ENCODE measurements at places on chromosomes 12 and 14.

GRCh38 chr12:2672863-2673262 is 121.9 kb upstream of the FKBP4 start:
- no peak for DNase-seq

GRCh38 chr14:64992328-64992885 is 5.7 kb downstream of the FNTB start:
- no peak for DNase-seq

DNA sequence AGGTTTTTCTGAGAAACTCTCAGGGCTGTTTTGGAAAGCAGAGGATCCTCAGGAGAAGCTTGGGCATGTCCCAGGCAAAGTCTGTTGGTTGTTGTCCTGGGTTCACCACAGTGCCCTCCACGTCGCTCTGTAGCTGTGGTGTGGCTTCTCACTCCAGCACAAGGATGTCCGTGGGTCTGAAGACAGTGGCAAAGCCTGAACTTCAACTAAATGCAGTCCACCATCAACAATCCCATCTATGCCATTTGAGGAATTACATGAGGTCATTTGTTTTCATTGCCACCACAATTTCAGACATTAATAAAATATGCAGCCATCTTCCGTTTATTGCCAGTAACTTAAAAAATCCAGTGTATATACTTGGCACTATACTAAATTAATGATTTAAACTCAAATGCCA is 272.1 kb downstream of the LRIG3 start:
- DNase-seq, result no peak

DNA sequence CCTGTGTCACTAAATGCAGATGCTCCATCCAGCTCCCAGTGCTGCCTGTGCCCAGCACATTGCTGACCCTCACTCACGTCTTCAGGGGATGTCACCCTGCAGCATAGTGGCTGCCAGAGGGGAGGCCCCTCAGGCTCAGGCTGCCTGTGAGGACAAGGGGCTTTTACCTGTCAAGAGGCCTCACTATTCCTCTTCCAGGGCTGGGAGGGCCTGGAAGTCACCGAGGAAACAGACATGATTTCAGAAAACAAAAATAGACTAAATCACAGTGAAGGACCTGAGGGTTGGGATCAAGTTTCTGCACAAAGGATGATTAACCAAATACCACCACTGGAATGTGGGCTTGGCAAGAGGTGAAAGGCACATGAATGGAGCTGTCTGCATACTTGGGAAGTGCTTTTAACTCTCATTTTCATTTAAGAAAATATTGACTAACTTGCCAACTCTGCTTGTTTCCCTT is 1202.3 kb downstream of the BCL11B start:
- no peak for DNase-seq

DNA sequence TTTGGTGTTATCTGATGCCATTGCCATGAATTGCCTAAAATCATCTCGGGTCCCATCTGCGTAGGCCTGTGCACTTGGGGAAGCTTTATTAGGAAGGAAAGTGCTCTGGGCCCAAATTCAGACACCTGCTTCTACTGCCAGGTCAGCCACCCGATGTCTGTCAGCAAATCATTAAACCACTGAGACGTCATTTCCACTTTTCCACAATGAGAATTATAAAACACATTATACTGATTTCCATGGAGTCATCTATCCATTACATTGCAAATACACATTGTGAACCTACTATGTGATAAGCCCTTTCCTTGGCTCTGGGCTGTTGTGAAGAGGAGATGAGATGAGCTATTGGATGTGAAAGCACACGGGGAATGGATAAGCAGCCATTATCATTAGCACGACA is 1022.9 kb downstream of the BCL11B start:
- no peak for DNase-seq

GRCh38 chr12:111840807-111841206 is 1.2 kb upstream of the MAPKAPK5 start:
- no peak for DNase-seq

GRCh38 chr14:56207626-56208292 is 89.5 kb downstream of the PELI2 start:
- DNase-seq, result no peak

GRCh38 chr14:26199590-26200370 is 398.1 kb downstream of the NOVA1 start:
- DNase-seq, result no peak

DNA sequence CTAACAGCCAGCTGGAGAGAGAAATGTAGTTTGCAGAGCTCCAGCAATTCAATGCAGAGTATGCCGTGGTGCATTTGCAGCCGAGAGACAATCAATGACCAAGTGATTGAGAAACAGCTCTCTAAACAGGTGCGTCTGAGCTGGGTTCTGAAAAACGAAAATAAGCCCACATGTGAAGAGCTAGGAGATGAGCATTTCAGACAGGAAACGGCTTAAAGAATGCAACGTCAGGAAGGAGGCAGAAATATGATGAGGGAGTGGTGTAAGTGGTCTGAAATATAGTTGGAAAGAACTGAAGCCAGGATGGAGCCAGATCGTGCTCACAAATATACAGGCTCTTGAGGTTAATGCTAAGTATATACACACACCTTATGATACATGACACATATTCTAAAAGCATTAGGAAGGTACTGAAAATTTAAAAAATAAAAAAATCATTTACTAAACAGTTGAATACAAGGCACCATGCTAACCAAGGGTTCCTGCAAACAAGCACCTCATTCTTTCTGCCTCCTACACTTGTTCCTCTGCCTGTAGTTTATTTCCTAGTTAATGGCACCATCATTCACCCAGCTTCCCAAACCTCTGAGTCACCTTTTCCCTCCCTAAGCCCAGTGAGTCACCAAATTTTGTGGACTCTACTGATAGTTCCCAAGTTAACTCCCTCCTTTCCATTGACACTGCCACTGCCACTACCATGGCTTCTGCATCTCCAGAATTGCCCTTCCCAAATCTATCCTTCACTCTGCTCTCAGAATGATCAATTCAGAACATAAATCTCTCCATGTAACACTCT is 2.3 kb upstream of the GARIN2 start:
- DNase-seq, result no peak

All from Ammon's horn (tissue), 1 donor.